ENCODE measurements at places on chromosomes 7 and 10. TPM values are rescaled to one million over a fixed set of nuclear protein-coding genes. Genes with fewer than 3 reads are reported as not detected.

HTR5A gene
- total RNA-seq = not detected

LRRC18 gene
- total RNA-seq = not detected

DNA sequence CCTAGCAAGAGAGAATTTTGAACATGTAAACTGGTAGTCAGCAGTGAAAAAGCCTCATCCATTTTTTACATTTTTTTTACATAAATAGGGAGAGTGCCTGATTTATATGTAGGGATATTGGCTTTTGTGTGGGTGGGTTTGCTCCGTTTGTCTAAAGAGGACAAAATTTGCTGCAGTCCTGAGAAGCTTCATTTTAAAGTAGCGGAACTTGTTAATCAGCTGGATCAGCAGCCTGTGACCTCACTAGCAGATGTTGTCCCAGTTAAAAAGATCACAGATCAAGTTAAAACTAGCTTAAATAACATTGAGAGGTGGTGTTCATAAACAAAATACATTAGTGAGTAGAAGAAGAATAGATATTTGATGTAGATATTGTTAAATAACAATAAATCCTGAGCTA is 2.6 kb downstream of the ATRNL1 start:
- no peak for DNase-seq

- DNase-seq = no peak
Measured at GRCh38 chr7:78530351-78530750, 731.8 kb downstream of the PHTF2 start.

- DNase-seq = no peak
Measured at GRCh38 chr7:36300696-36301350, 88.8 kb upstream of the ANLN start.

DNA sequence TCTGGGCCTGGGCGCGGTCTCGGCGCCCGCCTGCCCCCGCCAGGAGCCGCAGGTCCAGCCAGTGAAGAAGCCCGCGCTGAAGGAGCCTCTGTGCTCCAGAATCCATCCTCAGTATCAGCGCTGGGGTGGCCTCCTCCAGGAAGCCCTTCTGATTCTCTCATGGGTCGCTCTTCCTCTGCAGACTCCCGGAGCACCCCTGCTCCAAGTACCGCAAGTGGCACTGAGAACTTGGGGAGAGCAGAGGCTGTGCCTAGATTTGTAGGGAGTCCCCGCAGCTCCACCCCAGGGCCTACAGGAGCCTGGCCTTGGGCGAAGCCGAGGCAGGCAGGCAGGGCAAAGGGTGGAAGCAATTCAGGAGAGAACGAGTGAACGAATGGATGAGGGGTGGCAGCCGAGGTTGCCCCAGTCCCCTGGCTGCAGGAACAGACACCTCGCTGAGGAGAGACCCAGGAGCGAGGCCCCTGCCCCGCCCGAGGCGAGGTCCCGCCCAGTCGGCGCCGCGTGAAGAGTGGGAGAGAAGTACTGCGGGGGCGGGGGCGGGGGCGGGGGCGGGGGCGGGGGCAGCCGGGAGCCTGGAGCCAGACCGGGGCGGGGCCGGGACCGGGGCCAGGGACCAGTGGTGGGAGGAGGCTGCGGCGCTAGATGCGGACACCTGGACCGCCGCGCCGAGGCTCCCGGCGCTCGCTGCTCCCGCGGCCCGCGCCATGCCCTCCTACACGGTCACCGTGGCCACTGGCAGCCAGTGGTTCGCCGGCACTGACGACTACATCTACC is at the start of gene ALOX5:
Gene ALOX5, plus strand, starts transcription at position 641 of the 774 bp plus-strand sequence. Its CDS starts 64 bp downstream, at position 705.
- peak; percentile 66 for DNase-seq

C10orf105 gene
- total RNA-seq = 0.34 TPM

GRCh38 chr7:21368317-21368716 is 59.6 kb upstream of the SP4 start:
- DNase-seq = no peak

DNA sequence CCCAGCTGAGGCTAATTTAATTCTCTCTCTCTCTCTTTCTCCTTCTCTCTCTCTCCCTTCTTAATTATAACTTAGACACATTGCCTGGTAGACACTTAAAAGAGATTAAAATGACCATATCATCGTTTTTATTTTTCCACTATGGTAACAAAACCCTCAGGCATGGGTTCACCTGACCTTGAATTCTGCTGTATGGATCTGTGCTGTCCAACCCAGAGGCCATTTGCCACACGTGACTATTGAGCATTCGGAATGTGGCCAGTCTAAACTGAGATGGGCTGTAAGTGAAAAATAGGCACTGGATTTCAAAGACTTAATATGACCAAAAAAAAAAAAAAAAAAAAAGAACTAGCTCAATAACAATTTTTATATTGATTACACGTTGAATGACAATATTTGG is 93.6 kb downstream of the NHLRC2 start:
- DNase-seq = no peak

DNA sequence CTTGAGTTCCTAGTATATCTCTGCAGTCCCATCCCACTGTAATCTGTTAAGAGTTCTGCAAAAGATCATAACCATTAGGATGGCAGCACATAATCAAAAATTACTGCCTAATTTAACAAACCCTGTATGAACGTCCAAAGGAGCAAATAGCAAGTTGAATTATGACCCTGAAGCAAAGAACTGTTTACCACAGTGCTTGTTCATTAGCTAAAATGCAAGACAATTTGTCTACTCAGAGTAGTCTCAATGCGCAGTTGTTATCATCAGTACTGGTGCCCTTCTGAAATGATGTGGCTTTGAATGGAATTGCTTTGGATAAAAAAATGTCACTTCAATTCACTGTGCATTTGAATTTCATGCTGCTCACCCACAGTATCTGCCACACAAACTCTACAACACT is 817.0 kb downstream of the SORCS1 start:
- DNase-seq = no peak

GRCh38 chr10:69845574-69846292 is 44.0 kb downstream of the COL13A1 start:
- DNase-seq = peak; percentile 70

GRCh38 chr7:46776790-46777189 is 805.1 kb downstream of the TNS3 start:
- no peak for DNase-seq

DNA sequence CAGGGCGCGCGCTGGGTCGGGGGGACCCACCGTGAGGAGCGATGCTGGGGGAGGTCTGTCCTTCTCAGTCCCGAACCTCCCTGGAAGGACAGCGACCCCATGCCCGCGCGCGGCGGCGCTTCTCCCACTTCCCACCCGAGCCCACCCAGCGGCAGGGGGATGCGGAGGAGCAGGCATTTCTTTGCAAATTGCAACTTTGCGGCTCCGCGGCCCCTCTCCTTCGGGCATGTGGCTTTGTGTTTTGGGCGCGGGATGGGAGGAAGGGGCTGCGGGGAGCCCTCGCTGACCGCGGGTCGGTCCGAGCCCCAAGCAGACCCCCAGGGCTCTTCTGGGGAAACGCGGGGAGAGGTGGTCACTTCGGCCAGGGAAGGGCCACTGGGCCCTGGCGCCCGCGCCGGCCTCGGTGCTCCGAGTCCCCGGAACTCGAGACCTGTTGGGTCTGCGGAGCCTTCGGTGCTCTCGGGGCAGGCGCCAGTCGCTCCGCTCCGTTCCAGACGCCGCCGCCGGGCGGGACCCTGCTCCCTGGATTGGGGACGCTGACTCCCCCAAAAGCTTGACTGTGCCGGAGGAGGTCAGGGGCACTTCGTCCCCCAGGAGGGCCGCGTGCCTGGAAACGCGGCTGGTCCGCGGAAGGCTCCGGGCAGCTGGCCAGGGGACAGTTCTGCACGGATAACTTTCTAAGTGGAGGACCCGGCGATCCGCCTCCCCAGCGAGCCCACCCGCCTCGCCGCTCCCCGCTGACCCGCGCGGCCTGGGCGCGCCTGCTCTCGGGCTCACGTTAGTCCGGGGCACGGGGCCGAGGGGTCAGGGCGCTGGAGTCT is 164.2 kb upstream of the DPP6 start:
- DNase-seq = no peak

UNCX gene
- not detected for total RNA-seq

DNA sequence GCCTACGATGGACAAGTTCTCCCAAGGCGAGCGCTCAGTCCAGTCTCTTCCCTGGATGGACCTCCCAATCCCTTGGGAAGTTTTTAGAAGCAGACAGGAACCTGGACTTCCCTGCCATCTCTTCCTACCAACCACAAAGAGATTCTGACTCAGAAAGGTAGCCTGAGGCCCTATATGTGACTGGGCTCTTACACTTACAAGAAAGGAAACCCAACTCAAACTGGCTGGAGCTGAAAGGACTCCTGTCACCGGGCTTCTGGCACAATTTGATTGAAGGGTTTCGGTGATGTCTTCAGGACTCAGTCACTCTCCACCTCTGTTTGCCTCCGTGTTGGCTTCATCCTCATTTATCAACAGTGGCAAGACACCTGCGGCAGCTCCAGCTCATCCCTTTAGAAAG is 3.7 kb upstream of the COL13A1 start:
- no peak for DNase-seq

Measured in ureter (tissue), 1 donor.